ENCODE measurements at places on chromosomes 12 and 14.

DNA sequence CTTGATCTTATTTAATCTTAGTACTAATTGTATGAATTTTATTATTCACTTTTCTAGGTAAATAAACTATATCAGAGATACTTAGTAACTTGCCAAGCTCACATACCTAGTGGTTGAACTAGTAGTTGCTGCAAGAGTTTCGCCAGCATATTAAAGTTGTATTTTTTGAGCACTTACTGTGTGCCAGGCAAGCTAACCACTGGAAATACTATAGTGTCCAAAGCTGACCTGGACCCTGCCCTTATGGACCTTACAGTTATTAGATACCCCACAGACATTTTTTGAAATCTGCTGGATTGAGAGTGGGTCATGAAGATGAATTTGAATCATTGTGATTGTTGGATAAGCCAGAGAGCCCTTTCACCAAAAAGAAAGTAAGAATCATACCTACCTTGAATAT lies 125.0 kb downstream of the RAD51B start:
- no peak for DNase-seq

DNA sequence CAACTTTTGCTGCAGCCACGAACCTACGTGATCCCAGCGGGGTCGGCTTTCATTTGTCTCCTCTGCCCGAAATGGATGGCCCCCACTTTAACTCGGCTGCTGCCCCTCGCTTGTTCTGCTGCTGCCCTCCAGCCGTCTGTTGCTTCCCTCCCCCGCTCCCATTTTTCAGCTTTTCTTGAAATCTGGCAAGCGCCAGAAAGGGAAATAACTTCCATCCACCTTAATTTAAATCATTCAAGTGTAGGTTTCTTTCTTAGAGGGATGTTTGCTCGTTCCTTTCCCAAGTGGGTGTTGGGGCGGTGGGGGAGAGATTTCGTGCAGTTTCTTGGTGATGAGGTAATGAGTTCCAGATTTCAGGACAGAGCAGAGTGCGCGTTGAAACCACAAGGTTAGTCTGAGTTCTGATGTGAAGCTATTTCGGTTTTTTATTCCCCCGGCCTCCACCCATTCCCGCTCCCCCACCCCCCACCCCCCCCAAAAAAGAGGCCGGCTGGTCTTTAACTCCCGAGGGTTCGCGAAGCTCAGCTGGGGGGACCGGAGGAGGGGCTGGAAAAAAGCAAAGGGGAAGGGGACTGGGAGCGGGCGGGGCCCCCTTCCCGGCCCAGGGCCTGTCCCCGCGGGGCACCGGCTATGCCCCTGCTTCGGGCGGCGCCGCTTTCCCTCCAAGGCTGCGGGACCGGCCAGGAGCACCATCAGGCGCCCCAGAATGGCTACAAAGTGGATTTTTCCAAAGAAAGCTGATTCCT lies 2.2 kb upstream of the ZFP36L1 start:
- DNase-seq, result no peak

GRCh38 chr12:6332459-6332858 lies 9.4 kb downstream of the TNFRSF1A start:
- DNase-seq, result no peak

DNA sequence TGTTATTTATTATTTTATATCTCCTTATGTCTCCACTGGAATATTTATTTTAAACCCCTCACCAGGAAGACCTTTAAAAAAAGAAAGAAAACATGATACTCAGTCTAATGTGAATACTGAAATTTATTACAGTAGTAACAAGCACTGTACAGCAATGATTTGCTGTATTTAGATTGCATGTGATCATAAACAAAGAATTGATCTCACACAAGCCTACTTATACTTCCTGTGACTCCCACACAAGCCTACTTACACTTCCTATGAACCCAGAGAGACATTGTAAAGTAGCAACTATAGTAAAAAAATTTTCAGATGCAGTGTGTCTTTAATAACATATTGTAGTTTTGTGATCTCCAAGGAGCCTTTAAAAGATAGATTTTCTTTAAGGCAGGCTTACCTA lies 142.7 kb upstream of the SYT1 start:
- DNase-seq, result no peak

DNA sequence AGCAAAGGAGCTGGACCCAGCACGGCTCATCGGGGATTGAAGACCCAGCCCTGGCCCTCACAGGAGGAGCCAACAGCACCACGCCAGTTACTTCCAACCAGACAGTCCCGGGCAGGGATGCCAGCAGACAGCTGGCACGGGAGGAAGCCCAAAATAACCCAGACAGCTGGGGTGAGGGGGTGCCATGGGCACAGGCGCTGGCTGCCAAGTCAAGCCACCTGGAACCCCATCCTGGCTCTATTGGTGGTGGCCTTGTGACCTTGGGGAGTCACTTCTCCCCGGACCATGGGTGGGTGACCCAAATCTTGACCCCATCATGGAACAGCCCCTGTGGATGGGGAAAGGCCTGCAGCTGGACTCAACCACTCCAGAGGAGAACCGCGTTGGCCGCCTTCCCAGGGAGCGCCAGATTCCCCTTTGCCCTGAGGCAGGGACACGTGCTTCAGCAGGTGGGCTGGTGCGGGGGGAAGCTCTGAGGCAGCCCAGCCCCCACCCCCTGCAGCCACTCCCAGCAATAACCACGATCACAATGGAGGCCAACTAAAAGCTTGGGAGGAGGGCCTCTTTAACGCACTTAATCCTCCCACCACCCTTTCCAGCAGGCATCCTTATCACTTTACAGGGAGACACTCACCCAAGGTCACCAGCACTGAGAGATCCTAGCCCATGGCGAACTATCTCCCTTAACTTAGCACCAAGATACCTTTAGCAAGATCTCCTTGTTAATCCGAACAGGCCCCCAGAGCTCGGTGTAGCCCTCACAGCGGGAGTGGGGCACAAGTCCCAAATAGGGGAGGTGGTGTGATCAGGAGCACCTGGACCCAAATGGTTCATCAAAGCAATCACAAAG lies 4.7 kb upstream of the RHOF start:
- DNase-seq, result peak; percentile 95

- no peak for DNase-seq
Measured at GRCh38 chr12:65858831-65859230, 34.5 kb downstream of the HMGA2 start.

GRCh38 chr12:110314308-110314707 lies 33.3 kb downstream of the ATP2A2 start:
- no peak for DNase-seq

GRCh38 chr12:48092611-48093010 lies 13.3 kb downstream of the SENP1 start:
- DNase-seq, result no peak

GRCh38 chr14:73924337-73924736 lies 25.6 kb downstream of the FAM161B start:
- DNase-seq, result no peak

GRCh38 chr12:62873116-62873825 lies 61.7 kb downstream of the PPM1H start:
- no peak for DNase-seq

GRCh38 chr12:14621826-14622225 lies 54.1 kb upstream of the PLBD1 start:
- no peak for DNase-seq

- no peak for DNase-seq
Measured at GRCh38 chr12:76029982-76030340, 1.6 kb downstream of the PHLDA1 start.

DNA sequence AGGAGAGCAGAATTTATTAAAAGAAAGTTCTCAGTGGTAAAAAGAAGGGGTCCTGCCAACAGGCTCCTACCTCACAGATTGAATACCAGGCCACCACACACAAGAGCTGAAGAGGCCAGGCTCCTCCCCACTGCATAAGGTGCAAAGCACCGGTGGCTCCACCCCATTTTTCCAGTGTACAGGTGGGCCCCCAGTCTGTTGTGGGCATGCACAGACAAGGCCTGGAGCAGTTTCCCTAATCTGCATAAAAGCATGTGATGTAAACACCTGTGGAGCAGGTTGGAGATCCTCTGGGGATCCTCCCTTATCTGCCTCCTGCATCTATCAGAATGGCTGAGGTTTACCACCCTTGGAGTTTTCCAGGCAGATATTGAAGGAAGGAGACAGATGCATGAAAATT lies 45.7 kb upstream of the PDZRN4 start:
- DNase-seq, result no peak

DNA sequence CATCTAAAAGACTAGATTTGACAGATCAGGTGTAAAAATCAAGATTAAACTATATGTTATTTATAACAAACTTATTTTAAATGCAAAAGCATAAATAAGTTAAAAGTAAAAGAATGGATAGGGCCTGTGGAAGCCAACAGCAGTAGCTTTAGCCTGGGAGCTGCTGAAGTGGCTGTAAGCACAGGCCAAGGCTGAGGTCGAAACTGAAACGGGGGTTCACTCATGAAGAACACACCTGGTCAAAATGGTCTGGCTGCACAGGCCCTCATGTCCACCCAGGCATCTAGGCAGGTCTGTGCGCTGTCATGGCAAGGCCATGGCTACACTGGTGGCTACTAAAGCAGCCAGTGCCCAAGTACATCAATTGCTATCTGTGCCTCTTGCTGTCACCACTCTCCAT lies 23.1 kb downstream of the CATSPERB start:
- no peak for DNase-seq

GRCh38 chr12:77766224-77766623 lies 64.5 kb upstream of the NAV3 start:
- DNase-seq, result no peak

- DNase-seq, result no peak
Measured at GRCh38 chr14:103377522-103378037, 7.6 kb upstream of the MARK3 start.

- DNase-seq, result no peak
Measured at GRCh38 chr12:103855036-103855712, 14.1 kb upstream of the NT5DC3 start.

DNA sequence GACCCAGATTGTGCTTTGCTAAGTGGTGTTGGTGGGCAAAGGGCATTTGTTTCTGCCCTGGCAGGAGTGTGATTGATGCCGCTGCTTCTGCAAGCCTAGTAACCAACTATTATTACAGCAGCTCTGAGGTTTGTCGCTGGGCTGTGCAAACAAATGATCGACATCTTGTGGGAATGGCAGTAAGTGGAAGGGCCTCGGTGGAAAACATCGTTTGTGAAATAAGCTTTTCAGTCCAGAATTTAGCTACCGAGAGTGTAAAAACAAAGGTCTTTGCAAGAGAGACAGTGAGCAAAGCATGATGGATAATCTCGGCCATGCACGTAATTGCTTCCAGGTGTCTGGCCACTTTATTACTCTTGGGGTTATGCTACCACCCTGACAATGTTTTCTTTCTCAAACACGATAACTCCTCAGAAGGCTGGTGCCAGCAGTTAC lies 397.7 kb upstream of the PRICKLE1 start:
- DNase-seq, result peak; percentile 31

DNA sequence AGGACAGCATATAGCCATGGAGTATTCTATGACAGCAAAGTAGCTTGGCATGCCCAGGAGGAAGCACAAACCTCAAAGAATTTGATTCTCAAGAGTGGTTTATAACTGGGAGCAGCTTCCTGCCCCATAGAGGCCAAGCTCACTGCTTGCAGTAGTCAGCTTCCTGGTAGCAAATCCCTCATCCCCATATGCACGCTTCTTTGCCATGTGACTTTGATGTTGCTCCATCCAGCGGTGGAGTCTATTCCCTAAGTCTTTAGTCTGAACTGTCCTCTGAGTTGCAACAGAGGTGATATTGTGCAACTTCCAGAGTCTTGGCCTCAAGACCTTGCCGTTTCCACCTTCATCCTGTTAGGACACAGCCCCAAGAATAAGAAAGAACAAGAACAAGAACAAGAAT lies 996.8 kb upstream of the TMEM132C start:
- no peak for DNase-seq

- DNase-seq, result no peak
Measured at GRCh38 chr12:54413284-54414190, 5.5 kb downstream of the ITGA5 start.

GRCh38 chr12:124824195-124824594 lies 39.5 kb downstream of the SCARB1 start:
- DNase-seq, result no peak

GRCh38 chr12:57874166-57875108 lies 27.9 kb upstream of the CTDSP2 start:
- no peak for DNase-seq

GRCh38 chr12:26551385-26551784 lies 281.6 kb downstream of the ITPR2 start:
- no peak for DNase-seq

GRCh38 chr12:122139266-122139665 lies 34.8 kb downstream of the IL31 start:
- DNase-seq, result no peak

- DNase-seq, result no peak
Measured at GRCh38 chr14:31568161-31568560, 7.0 kb downstream of the NUBPL start.

GRCh38 chr14:69695322-69696203 lies 71.4 kb upstream of the SRSF5 start:
- peak; percentile 79 for DNase-seq

DNA sequence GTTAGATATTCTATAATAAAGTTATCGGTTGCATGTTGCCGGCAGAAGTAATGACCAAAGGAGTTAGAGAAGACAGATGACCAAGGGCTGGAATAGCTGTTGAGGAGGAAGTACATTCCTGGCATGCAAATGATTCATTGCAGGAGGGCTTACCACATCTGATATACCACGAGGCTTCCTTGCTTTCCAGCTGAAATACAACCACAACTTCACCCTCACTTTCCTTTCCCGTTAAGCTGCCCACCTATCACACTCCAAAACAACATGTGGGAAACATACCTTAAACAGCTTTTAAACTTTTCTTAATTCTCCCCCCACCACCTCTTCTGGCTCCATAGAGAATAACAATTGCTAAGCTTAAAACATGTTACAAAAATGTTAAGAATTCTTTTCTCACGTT lies 594.1 kb downstream of the NRXN3 start:
- DNase-seq, result no peak

GRCh38 chr12:29970501-29970900 lies 186.8 kb upstream of the TMTC1 start:
- DNase-seq, result no peak

GRCh38 chr14:57199921-57200320 lies 68.8 kb downstream of the EXOC5 start:
- no peak for DNase-seq

DNA sequence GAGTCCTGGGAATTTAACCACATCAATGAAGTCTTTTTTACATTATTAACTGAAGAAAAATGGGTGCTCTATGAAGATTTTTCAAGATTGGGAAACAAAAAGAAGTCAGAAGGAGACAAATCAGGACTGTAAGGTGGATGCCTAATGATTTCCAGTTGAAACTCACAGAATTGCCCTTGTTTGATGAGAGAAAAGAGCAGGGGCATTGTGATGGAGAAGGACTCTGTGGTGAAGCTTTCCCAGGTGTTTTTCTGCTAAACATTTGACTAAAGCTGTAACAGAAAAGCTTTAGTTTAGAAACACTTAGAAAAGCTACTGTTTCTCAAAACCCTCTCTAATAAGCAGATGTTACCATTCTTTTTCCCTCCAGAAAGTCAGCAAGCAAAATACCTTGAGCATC lies 5.8 kb downstream of the IRAK4 start:
- no peak for DNase-seq

- DNase-seq, result no peak
Measured at GRCh38 chr14:74015963-74016362, 3.1 kb downstream of the ENTPD5 start.

GRCh38 chr12:81958406-81958805 lies 199.3 kb upstream of the PPFIA2 start:
- DNase-seq, result no peak

Measured in NCI-H2081 (cell line).